ENCODE measurements at places on chromosomes 2 and 18.

DNA sequence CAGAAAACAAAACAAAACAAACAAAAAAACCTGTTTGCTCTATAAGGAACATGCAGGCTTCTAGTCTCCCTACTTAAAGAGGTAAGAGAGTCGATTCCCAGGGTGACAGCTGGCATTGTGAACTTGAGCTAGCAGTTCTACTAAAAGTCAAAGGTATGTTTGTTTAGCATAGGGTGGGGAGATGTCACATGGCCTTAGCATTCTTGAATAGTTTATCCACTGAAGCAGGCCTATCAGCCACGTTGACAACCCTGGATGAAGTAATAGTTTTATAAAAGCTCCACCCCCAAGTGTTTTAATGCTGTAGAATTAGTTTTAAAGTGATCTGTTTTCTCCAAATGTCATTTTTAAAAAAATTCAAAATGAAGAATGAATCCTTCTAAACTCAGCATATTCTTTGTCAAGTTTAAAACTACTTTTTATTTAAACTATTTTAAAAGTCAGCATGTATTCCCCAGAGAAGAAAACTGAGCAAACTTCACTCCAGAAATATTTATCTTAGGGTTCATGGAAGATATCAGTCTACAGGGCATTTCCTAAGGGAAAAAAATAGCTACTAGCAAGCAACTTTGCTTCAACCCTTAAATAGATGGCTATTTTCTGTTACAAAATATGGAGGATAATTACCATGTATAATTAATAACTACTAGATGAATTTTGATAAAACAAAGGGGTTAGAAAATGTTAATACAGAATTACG lies 1.7 kb downstream of the MYOM1 start:
- no peak for DNase-seq

- DNase-seq, result no peak
Measured at GRCh38 chr2:28279371-28279770, 113.3 kb upstream of the FOSL2 start.

GRCh38 chr2:6893876-6894482 lies 16.4 kb downstream of the RSAD2 start:
- DNase-seq, result no peak

GRCh38 chr2:105144152-105144940 lies 97.2 kb upstream of the GPR45 start:
- no peak for DNase-seq

DNA sequence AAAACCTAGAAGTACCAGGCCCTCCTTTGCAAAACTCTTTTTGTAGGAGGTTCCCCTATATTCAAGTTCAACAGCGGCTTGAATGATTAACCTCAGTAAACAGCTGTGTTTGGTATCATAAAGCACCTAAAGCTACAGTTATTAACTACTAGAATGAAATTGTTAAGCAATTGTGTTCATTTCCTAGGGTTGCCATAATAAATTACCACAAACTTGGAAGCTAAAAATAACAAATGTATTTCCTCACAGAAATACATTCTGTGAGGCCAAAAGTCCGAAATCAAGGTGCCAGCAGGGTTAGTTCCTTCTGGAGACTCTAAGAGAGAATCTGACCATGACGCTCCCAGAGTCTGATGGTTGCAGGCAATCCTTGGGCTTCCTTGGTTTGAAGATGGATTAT lies 202.1 kb upstream of the ACVR2A start:
- DNase-seq, result no peak

DNA sequence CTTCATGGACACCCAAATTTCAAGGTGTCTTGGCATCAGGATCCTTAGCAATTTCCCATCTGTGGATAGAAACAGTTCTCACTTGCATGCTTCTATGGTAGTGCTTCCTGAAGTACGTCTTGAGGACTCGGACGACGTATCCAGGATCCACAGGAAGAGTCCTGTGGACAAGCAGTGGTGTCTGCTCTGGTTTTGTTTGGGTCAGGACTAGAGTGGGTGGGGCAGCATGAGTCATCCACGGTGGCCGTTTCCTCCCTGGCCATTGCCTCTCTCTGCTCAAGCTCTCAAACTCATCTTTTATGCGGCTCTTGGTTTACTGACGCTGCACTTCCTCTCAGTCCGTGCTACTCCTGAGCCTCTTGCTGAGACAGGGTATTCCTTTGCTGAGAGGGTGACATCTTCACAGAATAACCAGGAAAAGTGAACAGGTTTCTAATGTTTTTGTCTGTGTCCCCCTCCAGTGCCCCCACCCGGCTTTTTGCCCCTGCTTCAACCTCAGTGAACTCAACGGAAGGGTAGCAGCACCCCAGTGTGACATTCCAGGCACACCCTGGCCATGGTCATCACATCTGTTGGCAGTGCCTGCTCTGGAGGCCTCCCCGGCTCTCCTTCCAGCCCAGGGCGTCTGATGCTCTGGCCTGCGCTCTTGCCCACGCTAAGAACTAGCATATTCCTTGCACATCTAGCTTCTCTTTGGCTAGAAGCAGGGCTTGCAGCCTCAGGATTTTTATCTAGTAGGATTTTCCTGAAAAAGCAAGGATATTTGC lies 62.2 kb downstream of the ARMC9 start:
- DNase-seq, result no peak

GRCh38 chr2:69993048-69993565 lies 31.7 kb upstream of the ASPRV1 start:
- DNase-seq, result no peak

DNA sequence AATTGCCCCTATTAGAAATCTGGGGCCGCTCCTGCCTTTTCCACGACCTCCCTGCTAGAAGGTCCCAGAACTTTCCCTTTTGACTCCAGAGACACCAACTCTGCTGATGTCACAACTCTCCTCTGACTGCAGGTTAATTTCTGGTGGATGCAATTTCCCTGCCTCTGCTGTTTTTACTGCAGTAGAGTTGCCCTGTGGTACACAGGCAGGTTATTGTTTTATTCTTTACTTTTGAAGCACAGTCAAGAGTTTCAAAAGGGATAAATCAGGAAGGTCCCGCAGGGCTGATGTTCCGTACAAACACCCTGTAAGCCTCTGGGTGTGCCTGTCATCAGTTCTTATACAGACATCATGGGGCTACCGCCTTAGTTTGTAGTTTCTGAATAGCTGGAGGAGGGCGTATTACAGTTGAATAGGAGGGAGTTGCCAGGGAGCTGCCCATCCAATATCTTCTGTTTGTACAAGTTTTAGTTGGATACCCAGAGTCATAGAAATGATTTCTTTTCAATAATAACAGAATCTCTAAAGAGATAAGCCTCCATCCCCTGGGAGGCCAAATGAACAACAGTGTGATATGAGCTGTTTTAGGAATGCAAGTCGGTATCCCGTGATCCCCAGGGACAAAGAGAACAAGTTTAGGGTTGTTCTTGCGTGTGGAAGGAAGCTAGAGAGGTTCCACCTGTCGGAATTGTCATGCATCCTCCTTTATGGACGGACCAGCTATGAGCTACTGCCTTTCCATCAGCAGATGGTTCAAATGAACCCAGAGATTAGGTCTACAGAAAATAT lies 108.4 kb upstream of the COPS8 start:
- no peak for DNase-seq

DNA sequence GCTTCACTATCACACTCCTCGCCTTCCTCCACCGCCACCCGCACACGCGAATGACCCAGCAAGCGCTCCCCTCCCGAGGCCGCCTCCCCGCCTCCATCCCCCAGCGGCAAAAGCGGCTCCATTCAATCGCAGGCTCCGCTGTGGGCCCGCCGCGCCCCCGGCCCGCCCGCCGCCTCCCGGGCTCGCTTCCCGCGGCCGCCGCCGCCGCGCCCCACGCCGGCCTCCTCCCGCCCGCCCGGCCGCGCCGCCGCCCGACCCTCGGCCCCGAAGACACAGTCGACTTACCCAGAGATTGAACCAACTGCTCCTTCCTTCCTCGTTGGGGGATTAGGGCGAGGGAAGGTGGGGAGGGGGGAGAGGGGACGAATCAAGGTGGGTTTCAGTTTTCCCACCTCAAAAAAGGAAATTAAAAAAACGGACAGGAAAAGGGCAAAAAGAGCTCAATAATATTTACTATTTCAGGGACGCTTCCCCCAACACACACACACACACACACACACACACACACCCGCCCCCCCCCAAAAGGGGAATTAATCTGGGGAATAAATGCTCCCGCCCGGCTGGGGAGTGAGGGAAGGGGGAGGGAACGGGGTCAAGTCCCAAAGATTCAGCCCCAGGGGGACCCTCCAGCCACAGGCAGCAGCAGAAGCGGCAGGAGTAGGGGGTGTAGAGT lies 743 bp downstream of the XPO1 start:
- DNase-seq, result no peak

DNA sequence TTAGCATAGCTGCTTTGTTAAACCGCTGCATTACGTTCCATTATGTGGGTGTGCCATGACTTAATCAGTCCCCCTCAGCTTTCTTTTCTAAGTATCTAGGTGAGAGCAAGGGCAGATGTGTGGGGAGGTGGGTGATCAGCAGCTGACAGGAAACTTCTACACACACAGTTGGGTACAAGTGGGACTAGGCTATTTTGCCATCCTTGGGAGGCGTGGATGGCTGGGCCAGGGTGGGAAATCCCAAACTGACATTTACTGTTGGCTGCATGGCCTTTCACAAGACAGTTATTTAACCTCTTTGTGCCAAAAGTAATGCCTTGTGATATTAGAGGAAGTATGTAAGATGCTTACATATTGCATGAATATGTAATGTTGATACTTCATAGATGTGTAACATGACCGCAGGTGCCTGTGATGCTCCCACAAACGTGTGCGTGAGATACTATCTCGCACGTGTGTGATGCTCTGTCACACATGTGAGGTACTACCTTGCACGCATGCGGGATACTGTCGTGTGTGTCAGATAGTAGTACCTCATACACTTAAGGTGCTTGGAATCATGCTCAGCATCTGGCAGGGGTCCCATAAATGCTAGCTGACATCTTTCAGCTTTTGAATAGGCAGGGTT lies 314.5 kb downstream of the PRKCE start:
- no peak for DNase-seq

GRCh38 chr2:140895378-140895777 lies 1235.4 kb downstream of the LRP1B start:
- no peak for DNase-seq

DNA sequence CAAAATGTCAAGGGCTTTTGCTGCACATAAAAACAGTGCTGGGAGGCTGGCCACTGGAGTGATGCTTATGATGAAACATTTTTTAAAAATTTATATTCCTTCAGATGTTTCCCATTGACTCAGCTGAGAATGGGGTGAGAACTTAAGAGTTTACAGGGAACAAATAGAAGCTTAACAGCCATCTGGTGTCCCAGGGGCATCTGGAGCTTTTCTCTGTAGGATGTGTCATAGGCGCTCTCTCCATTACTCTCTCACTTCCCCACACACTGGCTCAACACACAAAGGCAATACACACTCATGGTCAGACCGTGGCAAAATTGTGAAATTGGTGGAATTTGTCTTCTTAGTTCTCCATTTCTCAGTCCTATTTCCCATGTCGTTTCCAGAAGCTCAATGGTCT lies 783.1 kb upstream of the LRRTM1 start:
- no peak for DNase-seq

Measured in AML-193 (cell line).